ENCODE measurements at places on chromosomes 2 and 18.

DNA sequence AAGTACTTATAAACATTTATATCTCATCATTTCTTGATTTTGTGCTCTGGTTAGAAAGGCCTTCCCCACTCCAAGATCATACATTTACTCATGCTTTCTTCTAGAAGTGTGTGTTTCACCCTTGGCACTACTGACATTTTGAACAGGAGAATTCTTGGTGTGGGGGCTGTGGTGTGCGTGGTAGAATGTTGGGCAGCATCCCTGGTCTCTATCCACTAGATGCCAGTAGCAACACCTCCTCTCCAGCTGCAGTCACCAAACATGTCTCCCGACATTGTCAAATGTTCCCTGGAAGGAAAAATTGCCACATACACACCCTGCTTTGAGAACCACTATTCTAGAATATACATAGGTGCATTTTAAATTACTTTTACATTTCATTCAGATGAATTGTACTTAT lies 8.7 kb upstream of the TGIF1 start:
- no peak for DNase-seq

DNA sequence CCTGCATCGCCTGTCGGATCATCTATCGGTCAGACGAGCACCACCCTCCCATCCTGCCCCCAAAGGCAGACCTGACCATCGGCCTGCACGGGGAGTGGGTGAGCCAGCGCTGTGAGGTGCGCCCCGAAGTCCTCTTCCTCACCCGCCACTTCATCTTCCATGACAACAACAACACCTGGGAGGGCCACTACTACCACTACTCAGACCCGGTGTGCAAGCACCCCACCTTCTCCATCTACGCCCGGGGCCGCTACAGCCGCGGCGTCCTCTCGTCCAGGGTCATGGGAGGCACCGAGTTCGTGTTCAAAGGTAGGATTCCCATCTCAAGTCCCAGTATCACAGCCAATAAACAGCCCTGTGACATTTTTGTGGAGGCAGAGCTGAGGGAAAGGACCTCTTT lies 31.0 kb downstream of the APCDD1 start:
- no peak for DNase-seq

DNA sequence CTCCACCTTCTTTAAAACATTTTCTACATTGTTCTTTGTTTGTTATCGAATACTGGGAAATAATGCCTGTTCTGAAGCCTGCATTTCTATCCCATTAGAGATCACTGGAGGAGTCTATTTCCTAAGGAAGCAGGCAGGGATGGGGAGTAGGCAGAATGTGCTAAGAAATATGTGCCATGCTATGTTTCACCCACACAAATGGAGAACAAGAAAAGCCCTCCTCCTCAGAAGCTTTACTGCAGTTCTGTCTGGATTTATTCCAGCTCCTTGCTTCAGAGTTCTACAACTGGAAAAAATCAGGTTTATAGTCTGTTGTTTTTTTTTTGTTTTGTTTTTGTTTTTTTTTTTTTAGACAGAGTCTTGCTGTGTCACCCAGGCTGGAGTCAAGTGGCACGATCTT lies 825.1 kb downstream of the SLC4A3 start:
- DNase-seq, result no peak

DNA sequence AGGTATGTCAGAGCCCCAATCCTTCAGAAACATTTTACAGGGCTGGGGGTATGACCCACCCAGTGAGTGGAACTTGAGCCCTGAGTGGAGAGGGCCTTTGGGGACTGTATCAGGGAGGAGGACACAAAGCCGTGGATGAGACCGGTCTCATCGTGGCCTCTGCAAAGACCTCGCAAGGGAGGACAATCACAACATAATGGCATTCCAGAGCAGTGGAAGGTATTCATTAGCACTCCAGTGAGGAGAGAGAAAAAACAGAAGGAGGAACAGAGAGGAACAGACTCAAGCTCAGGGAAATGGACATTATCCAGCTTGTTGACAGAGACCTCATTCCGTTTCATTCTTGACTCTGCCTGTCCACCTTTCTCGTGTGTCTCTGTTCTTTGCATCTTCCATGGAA lies 38.8 kb upstream of the CTAGE1 start:
- DNase-seq, result no peak

DNA sequence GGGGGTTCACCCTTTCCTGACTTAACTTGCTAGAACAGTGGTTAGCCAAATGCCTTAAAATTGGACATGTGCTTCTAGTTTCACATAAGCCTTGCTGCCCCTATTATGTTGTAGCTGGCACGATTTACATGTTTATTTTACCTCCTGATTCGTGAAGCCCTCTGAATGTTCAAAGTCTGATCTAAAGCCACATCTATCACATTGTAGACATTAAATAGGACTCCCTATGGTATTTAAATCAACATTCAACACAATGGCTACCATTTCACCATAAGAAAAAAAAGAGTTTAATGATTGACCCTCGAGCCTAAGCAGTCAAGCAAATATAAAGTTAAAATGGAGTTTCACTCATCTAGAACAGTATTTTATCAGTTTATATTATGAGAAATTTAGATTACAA lies 151.5 kb downstream of the GULP1 start:
- DNase-seq, result no peak

DNA sequence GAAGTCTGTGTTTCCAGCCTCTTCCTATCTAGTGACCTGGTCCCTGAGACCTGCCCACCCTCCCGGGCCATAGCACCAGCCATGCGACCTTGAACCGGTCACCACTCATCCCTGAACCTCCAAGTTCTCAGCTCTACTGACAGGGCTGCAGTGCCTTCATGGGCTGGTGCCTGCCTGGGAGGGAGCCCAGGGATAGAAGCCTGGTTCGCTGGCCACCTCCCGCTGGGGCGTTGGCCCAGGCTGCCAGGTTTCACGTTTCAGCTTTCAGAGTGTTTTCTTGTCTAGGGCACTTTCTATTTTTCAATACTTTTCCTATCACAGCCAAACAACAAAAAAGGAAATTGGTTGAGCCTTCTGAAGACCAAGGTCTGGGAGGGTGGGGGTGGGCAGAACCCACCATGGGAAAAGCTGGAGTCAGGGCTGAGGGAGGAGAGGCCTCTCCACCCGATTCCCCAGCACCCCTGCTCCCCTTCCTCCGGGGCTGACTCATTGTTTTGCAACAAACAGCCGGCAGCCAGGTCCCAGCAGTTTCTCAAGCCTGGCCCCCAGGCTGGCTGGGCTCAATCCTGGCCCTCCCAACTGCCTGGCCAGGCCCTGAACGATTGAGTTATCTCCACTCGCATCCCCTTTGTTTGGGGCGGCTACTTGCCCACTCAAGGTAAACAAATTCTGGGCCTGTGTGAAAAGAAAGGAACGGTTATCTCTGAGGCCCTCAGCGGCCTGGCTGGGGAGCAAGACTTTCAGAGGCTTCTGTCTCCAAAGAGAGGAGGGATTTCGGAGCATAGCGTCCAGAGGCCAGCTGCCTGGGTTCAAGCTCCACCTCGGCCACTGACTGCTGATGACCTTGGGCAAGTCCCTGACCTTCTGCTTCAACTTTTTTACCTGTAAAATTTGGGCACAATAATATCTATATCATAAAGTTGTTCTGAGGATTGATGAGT lies 47.5 kb downstream of the ZFP36L2 start:
- DNase-seq, result no peak

DNA sequence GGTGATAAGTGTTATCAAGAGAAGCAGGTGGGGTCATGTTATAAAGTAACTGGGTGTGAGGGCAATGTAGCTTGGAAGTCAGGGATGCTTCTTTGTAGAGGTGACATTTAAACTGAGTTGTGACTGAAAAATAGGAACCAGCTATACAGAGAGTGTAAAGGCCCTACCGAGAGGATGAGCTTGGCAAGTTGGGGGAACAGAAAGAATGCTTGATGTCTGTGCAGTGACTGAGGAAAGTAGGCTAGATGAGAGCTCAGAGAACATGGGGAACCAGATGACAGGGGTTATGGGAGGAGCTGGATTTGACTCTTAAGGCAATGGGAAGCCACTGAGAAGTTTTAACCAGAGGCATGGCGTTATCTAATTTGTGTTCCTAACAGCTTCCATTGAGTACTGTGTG lies 115.3 kb downstream of the DOCK10 start:
- no peak for DNase-seq

GRCh38 chr2:147800316-147800715 lies 44.5 kb upstream of the ACVR2A start:
- DNase-seq, result no peak

DNA sequence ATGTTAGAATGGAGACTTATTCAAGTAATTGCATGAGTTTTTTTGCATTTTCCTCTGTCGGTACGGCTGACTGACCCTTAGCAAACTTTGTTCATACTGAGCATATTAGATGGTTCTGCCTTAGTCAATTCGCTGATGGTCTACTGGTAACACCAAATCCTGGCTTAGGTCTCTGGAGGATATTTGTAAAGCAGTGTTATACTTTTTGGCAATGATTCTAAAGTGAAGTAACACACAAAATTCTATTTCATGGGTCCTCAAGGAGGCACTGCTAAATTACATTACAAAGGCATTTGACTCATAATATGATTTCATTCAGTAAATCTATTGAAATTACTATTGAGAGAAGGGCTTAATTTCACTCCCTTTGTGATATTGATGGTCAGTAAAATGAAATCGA lies 246.8 kb upstream of the RASGRP3 start:
- DNase-seq, result no peak

Data from activated gamma-delta T cell treated with anti-CD3 and anti-CD28 coated beads, Interleukin-2, amount 50 U/mL, for 16 hours (primary cell).